GM06990 (cell line): ENCODE measurements at places on chromosomes 5 and 9.

DNA sequence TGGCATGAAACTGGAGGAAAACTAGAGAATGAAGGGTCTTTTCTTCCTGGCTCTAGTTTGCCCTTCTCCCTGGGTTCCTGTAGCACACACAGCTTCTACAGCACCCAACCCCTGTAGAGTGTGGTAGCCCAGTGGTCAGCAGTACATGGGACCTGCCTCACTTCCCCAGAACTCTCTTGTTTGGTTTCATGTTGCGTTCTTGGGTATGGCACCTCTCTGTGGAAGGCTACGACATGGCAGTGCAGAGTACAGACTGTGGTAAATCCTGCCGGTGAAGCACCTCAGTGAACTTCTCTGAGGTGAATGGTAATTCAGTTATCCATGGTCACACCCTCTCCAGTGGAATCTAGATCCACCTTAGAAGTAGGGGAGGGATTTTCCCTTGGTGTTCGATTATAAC is 105.5 kb downstream of the TLR4 start:
- DNase-seq = no peak

GRCh38 chr5:177097016-177097985 is 10.6 kb downstream of the FGFR4 start:
- no peak for DNase-seq

DNA sequence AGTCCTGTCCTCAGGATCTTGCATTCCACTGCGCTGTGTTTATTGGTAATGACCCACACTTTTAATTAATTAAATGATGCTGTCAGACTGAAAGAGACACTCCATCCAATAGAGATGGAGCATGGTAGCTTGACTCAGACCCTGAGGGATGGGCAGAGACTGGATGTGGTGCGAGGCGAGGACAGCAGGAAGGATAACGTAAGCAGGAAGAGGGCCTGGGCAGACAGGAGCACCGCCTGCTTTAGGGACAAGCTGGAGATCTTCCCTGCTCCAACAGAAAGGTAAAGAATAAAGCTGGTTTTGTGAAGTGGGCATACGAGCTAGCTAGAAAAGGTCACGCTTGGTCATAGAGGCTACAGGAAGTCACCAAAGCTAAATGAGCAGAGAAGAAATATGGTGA is 3.6 kb upstream of the DOCK8 start:
- no peak for DNase-seq

GRCh38 chr9:134630861-134631260 is 10.7 kb upstream of the COL5A1 start:
- DNase-seq = no peak

GRCh38 chr9:33139421-33140228 is 27.5 kb downstream of the B4GALT1 start:
- no peak for DNase-seq

GRCh38 chr5:175466700-175467318 is 11.6 kb upstream of the SFXN1 start:
- DNase-seq = no peak

GRCh38 chr5:95823738-95824609 is 1.4 kb upstream of the GLRX start:
- peak; percentile 50 for DNase-seq

GRCh38 chr9:4741365-4742089 is 525 bp upstream of the AK3 start:
- no peak for DNase-seq

DNA sequence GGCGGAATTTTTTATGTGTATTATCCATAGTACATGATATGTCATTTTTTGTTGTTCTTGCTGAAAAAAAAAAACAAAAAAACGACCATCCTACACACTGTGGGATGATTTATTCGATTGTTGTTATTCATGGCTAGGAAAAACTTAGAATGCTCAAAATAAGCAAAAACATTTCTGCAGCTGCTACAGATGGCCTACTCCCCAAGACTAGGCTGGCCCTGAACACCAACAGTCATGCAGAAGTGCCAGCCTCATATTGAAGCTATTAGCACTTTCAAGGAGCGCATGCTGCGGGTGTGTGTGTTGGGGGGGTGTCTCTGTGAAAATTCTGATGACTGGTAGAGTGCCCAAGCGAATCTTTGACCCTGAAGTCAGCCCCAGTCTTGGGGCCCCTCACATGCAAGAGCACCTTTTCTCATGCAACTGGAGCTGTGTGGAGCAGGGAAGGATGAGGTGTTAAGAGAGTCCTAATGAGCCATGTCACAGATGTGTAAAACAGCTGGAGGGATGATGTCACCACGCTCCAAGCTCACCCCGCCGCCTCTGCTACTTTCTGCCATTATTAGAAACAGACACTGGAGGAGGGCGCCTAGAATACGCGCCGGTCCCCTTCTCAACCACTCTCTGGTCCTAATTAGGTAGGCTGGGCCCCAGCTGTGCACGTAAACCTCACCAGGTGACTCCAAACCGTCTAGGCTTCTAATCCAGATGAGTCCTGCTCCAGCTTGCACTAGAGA is 61.0 kb upstream of the SMIM23 start:
- DNase-seq = no peak

DNA sequence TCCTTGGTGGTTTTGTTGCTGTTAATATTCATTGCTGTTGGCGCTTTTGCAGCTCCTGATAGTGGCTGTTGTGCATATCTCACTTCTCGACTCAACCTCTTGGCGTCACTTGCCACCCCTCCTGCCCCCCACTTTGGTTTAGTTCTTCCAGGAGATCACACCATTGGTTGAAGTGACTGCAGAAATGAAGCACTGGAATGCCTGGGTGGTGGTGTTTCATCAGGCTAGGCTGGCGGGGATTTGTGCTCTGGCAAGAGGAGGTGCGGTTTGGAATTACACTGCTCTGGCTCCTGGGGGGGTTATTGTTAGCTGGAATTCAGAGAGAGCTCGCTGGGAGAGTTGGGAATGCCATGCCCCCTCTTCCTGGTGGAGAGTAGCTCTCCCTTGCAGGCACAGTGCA is 11.5 kb downstream of the PRRC2B start:
- no peak for DNase-seq

DNA sequence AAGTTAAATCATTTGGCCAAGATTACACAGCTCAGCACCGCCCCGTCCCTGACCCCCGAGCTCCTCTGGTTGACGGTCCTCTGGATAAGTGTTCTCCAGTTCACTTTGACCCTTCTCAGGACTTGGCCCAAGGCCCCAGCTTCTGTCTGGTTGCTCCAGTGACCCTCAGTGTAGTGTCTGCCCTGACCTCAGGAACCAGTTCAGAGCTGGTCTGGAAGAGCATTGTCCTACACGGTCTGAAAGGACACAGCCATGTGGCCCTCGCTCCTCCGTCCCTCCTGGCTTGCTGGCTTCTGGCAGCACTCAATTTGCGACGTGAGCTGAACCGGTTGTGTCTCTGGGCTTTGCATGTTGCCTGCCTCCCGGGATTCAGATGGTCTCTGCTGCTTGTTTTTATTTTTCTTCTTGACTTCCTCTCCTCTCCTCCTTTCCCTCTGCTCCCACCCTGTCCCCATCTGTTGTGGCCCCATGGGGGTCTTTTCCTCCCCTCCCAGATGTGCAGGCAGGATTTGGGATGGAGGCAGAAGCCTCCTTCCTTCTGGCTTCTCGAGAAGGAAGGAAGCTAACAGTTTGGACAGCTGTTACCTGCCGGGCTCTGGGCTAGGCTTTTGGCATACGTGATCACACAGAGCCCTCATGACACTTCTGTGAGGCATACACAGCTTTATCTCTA is 72.0 kb downstream of the PPARGC1B start:
- DNase-seq = no peak

GRCh38 chr5:72122602-72123001 is 15.3 kb downstream of the MAP1B start:
- no peak for DNase-seq

DNA sequence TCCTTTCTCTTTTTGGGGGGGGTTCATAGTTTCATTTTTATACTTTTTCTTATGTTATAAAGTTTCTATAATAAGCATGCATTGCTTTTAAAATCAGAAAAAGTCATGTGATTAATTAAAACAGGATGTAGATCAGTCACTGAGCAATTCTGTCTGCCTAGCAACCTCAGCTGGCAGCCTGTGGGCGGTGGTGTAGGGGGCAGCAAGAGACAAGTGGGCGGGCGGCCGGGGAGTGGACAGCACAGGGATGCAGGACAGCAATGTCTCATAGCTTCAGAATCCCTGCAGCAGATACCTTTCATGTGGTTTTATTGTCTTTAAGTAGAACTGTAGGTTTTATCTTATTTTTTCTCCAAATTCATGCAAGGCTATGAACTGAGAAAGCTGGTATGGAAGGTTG is 101.9 kb upstream of the S1PR3 start:
- DNase-seq = no peak

- no peak for DNase-seq
These were observed 78.9 kb downstream of the PLAC8L1 start for GRCh38 chr5:146026307-146027010.

DNA sequence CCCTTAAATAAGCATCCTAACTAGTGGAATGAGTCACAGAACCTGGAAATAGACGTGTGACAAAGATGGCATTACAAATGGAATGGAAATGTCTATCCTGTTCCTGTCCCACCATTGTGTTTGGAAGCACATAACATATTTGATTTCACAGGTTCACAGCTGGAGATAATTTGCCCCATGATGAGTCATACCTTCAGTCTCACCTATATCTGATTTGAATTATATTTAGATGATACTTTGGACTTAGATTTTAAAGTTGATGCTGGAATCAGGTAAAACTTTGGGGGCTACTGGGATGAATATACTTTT is 92.5 kb downstream of the CEMIP2 start:
- no peak for DNase-seq
